ENCODE measurements at places on chromosomes 12 and 14. TPM values are rescaled to one million over a fixed set of nuclear protein-coding genes. Genes with fewer than 3 reads are reported as not detected.

- DNase-seq = peak; percentile 69
Observed at GRCh38 chr12:25377469-25378177, 126.9 kb upstream of the KRAS start.

DNA sequence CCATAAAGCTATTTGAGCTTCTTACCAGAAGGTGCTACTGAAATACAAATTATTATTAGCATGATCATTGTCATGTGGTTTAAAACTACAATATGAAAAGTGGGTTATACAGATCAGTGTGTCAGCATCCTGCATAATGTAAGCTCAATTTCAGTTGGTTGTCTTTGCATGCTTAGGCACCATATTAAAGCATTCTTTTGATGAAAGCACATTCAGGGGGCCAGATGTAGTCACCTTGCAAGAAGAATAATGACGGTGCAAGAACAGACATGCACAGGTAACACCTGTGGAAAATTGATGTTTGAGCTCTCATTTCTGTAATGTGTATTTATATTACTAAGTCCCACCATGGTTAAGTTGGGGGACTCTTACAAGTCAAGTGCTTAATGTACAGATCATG is 123.9 kb downstream of the PAX9 start:
- DNase-seq = no peak

GRCh38 chr12:47249719-47250357 is 170.1 kb upstream of the AMIGO2 start:
- DNase-seq = no peak

Gene HECTD4
- 16.9 TPM for total RNA-seq

- no peak for DNase-seq
Observed at GRCh38 chr12:14283489-14284144, 81.9 kb upstream of the ATF7IP start.

Gene GZMH
- not detected for total RNA-seq

DNA sequence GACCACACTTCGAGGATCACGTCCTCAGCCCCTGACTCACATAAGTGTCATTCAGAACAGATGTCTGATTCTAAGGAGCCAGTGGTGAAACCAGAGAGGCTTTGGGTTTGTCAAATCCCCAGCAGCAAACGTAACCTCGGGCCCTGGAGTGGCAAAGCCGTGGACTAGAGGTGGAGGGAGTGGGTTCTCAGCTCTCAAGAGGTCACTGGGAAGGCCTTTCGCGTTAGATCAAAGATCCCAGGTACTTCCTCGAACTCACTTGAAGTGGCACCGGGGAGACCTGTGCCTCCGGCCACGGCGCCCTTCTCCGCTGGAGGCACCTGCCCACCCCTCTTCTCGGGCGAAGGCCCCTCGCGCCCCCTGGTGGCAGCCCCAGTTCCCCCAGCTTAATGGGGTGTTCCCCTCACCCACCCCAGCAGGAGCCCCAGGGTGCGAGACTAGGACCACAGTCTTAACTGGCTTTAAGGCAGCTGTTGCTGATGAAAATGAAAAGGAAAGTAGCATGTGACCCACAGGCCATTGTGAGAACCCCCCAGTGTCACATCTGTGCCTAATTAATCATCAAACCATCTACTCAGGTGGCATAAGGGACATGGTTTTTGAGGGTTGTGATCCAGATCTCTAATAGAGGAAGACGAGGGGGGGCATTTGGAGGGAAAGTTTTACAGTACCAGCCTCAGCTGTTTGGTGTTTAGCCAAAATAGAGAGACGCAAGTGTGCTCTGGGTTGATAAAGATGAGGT is 672 bp upstream of the ESR2 start:
- DNase-seq = peak; percentile 46

- no peak for DNase-seq
Observed at GRCh38 chr14:90354551-90355298, 23.0 kb upstream of the NRDE2 start.

Gene CLEC2A
- not detected for total RNA-seq

Gene ADAM20
- total RNA-seq = 1.2 TPM

DNA sequence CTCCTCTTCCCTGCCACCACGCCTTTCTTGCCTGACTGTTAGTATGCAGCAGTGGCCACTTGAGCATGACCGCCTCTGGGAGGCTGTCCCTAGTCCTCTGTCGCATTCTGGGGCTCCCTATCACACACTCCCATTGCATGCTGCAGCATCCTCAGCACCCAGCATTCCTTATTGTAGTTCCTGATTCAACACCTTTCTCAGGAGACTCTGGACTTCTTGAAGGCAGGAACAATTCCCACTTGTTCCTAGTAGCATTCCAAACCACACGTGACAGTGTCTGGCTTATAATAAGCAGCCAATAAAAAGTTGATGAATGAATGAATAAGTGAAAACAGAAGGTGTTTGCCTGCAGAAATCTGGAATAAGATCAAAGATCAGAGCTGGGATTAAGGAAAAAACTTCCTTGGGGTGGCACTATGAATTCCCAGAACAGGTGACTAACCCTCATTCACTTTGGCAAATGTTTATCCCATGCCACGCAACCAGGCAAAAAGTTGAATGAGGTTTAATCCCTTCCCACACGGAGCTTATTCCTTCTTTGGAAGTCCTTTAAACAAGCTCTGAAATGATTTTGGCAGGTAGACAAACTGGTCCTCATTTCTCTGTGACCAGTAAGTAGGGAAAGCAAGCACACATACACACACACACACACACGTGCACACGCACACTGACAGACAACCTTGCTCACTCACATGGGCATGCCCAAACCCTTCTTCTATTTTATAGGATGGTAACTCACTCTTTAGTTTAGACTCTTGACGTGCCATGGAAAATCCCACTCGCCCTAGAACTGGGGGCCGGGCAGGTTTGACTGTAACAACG is 26.5 kb downstream of the NTF3 start:
- DNase-seq = no peak

DNA sequence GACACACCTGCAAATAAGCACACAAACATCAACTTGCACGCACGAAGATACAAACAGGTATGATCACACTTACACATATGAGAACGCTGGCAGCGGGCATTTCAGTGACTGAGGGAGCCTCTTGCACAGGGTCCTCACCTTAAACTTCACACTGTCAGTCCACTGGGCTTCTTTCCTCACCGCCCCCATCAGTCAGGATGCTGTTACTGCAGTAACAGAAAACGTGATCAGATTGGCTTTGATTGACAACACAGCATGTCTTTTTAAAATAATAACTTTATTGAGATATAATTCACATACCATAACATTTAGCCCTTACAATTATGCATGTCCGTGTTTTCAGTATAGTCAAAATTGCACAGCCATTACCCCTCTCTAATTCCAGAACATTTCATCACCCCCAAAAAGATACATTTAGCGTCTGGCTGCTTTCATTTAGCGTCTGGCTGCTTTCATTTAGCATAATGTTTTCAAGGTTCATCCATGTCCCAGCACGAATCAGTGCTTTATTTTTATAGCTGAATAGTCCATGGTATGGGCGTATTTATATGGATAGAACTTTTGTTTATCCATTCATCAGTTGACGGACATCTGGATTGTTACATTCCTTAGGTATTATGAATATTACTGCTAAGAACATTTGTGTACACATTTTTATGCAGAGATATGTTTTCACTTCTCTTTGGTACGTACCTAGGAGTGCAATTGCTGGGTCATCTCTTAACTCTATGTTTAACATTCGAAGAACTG is 8.4 kb downstream of the CCDC197 start:
- DNase-seq = no peak

- no peak for DNase-seq
Observed at GRCh38 chr14:88326352-88327103, 3.5 kb upstream of the KCNK10 start.

- DNase-seq = no peak
Observed at GRCh38 chr14:29953501-29953900, 25.9 kb upstream of the PRKD1 start.

Gene OVCH1
- total RNA-seq = 0.51 TPM

Gene TMPRSS12
- not detected for total RNA-seq

DNA sequence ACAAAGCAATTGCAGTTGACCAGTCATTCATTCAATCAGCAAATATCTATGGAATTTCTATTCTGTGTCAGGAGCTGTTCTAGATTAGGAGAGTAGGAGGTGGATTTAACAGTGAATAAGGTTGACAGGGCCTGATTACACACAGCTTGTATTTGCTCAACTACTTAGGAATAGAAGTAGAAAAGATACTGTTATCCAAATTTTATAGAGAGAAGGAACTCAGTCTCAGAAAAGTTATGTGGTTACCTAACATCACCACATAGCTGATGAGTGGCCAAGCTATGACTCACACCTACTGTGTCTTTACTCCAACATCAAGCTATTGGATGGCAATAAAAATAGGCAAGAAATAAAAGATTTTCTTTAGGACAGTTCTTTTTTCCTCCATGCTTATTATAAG is 374.8 kb downstream of the RMST start:
- peak; percentile 43 for DNase-seq

- DNase-seq = no peak
Observed at GRCh38 chr14:59677771-59678231, 101.2 kb upstream of the CCDC175 start.

DNA sequence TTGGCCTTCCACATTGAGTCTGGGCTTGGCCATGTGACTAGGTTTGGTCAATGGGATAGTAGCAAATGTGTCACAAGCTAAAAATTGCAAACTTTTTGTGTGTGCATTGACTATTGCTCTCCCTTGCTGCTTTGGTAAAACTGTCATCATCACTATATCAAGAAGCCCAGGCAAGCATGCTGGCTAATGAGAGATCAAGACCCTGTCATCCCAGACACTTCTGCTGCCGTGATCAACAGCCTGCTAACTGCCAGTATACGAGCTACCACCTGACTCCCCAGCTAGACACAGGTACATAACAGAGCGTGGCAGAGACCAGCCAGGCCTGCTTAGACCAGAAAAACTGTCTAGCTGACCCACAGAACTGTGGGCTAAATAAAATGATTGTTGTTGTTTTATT is 456.7 kb upstream of the DCN start:
- no peak for DNase-seq

GRCh38 chr12:51428256-51428655 is 3.6 kb downstream of the SLC4A8 start:
- no peak for DNase-seq

DNA sequence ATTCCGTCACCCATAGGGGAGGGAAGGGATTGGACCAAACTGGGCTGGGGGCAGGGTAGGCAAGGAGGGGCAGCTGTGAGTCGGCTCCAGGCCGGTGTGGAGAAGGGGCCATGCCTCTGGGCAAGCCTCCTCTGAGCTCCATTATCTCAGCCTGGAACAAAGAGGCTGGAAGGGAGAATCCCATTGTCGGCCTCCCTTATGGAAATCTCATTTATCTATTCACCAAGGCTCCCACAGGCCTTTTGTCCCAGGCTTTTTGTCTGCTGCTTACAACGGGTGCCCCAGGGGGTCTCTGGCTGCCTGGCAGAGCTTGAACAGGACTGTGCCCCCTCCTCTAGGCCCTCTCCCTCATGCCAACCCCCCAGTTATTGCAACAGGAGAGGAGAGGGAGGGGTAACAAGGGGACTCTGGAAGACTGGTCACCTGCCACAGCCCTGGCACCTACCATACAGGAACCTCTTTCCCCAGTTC is 19.5 kb downstream of the FIGNL2 start:
- no peak for DNase-seq

DNA sequence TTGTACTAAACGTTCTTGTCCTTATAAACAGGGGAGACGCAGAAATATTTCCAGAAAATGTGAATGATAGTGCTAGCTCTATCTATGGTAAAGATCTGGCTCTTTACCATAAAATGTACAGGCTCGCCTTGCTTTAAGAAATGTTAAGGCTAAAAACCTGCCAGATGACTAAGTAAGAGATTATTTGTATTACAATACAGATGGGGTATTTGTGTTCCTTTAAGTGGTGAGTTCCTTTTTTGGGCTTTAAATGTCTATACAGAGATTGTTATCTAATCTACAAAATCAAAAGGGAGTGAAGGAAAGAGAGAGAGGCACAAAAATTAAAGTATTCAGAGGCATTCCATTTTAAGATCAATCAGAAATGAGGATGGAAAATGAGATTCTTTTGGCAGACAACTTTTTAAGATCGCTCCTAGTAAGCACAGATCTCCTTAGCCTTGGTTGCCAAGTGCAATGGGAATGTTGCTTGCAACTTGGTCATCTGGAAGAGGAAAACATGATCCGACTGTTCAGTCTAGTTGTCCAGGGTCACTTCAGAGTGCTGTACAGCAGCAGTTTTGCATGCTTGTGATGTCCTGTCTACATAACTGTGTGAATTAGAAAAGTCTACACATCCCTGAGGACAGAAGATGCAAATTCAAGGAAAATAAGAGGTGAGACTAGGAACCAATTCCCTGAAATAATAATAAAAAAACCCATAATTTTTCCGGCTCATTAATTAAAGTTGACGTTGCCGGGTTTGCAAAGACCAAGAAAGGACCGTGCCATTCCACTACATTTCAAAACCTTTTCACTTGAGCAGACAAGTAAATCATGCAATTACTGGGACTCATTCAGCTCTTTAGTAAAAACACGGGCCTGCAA is 380.8 kb downstream of the EGLN3 start:
- peak; percentile 44 for DNase-seq

GRCh38 chr12:95949477-95950206 is 6.5 kb downstream of the AMDHD1 start:
- no peak for DNase-seq

DNA sequence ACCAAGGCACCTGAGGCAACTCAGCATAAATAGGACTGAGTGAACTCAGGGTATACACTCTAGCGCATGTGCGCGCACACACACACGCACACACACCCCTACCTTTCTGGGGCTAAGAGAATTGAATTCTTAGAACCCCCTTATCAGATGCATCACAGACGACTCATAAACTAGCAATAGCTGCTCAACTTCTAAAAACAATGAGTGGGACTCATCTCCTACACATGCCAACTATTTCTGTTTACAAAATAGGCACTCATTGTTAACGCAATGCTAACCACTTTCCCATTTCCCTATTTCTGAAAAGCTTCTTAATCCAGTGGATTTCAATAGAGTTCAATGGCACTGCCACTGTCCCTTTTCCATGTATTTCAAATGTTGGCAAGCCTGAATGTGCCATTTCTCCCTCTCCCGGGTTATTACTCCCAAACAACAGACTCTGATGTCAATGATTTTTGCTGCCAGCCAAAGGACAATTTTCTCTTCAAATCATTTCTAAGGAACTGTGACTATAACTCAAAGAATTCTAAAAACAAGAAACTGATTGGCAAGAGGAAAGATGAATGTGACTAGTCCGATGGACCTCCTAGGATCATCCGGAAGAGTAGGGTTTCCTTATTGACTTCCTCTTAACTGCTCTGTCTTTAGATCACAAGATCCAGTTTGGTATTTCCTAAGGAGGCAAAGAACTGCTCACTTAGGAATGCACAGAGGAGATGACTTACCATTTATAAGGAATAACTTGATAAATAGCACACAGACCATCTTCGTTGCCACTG is 48.8 kb downstream of the SLC38A1 start:
- DNase-seq = peak; percentile 48

DNA sequence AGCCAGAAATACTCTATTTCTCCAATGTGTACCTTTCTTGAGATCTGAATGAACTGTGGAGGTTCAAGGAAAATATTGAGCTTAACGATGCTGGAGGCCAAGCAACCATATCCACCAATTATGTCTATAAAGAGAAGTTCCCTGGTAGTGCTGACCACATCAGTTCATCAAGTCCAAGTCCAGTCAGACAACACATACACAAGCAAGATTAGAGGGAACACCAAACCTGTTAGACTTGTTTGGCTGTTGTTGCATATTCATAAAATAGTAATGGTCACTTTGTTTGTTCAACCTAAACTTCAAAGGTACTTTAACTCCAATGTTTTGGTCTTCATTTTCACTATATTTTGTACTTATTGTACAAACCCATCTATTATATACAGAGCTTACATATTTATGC is 81.6 kb downstream of the LMO3 start:
- DNase-seq = no peak

Measured in fibroblast of lung (primary cell).